ENCODE measurements at places on chromosomes 5 and 9.

- DNase-seq: peak; percentile 93
These were observed at the start of gene HSPB3 for GRCh38 chr5:54455413-54456157. TSS of gene HSPB3 (plus strand) at chr5:54455699. CDS start at chr5:54455790, 91 bp downstream.

DNA sequence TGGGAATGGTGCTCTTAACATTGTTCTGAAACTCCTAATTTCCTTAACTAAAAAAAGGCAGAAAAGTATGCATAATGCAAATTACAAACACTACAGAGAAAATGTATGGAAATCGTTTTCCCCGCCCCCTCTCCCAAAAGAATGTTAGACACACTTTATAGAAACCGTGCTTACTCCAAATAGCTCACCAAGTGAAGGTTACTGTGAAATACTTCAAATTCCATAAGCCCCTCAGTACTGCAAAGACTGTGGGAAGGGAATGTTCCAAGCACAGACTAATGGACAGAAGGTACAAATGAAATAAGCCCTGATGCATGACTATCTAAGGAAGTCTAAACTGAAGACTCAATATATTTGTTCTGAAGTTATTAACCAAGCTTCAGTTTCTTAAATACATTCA is 12.5 kb downstream of the MAPKAP1 start:
- peak; percentile 87 for DNase-seq

GRCh38 chr9:16787724-16788123 is 82.7 kb downstream of the BNC2 start:
- peak; percentile 57 for DNase-seq

GRCh38 chr5:45639040-45639439 is 57.1 kb downstream of the HCN1 start:
- DNase-seq: no peak

GRCh38 chr5:142862594-142862993 is 92.4 kb downstream of the ARHGAP26 start:
- DNase-seq: no peak

- peak; percentile 13 for DNase-seq
These were observed 453.8 kb upstream of the ZNF608 start for GRCh38 chr5:125199968-125200865.

DNA sequence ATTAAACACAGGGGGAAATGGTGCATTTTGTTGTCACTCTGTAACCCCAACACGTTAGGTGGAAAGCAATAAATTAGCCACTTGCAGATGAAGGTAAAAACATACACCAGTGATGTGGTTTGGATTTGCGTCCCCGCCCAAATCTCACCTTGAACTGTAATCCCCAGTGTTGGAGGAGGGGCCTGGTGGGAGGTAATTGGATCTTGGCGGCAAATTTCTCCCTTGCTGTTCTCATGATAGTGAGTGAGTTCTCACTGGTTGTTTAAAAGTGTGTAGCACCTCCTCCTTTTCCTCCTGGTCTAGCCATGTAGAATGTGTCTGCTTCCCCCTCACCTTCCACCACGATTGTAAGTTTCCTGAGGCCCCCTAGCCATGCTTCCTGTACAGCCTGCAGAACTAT is 17.2 kb downstream of the EPB41L4A start:
- DNase-seq: no peak

GRCh38 chr9:97907046-97907445 is 15.3 kb downstream of the TRMO start:
- no peak for DNase-seq
